ENCODE measurements at places on chromosomes 2 and 18.

DNA sequence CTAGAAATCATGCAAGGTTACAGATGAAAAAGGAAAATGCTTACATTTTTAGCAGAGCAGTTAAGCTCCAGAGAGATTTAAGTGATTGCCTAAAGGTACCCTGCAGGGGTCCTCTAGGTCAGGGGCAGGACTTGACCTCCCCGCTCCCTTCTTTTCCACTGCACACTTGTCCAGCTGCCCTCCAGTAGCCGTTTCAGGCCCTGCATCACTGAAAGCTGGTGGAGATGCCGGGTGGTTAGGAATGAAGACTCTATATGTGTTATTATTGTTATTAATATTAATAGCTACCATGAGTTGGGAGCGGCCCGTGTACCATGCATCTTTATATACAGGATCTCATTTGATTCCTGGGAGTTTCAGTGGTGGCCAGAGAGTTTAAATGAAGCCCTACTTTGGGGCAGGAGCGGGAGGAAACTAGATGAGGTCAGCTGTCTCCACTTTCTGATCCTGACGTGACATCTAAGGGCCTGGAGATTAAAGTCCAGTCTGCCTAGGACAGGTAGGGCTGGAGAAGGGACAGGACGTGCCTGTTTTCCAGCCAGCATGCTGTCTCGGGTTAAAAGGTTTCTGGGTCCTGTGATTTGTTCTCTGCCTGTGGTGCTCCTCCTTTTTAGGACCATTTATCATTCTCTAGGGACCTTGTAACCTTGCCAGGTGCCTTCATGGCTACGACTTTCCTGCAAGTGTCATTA, 2.1 kb downstream of the TMEM37 start:
- no peak for DNase-seq

GRCh38 chr2:59732871-59733566, 820.4 kb downstream of the BCL11A start:
- DNase-seq = no peak

DNA sequence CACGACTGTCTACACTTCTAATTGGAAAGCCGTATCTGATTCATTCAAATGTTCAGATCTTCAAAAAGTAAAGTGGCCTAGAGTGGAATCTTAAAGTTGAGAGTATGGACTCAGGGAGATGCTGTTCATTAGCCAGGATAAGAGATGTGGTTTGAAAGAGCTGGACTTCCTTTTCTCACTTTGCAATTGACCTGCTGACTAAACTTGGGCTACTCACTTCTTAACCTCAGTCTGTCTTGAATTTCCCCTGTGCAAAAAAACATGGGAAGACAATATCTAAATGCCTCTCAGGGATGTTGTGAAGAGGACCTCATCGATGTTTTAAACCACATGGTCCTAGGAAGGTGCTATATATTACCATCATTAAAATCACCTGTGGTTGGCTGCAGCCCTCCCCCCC, 64.1 kb downstream of the BCL2 start:
- DNase-seq = no peak

GRCh38 chr18:24246143-24246542, 107.3 kb downstream of the CABYR start:
- DNase-seq = no peak

DNA sequence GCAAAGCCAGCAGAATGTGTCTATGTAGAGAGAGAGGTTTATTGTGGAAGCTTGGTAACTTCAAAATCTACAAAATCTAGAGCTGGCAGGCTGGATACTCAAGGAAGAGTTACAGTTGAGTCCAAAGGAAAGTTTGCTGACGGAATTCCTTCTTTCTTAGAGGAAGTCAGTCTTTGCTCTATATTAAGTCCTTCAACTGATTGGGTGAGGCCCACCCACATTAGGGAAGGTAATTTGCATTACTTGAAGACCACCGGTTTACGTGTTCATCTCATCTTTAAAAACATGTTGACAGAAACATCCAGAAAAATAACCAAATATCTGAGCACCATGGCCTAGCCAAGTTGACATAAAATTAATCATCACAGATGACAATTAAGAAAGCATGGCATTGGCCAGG, 101.5 kb downstream of the TEX51 start:
- DNase-seq = no peak

DNA sequence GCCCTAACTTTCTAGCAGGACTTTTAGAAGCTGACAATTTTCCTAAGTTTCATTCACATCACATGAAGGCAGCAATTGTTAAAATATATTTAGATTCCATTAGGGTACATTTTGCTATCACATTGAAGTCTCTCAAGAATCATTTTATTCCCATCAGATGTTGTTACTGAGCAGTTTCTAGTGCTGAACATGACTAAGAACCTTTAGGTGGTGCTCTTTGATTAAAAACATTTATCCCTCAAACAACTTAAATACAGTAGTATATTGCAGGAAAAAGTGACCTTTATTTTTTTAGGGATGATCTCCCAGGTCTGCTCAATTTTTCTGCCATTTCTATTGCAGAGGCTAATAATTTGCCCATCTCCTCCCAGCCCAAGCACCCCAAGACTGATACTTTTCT, 22.9 kb upstream of the NARS1 start:
- no peak for DNase-seq

GRCh38 chr18:74921057-74921820, 287.7 kb downstream of the PTGR3 start:
- no peak for DNase-seq

GRCh38 chr2:218679119-218679518, 7.2 kb downstream of the STK36 start:
- no peak for DNase-seq

DNA sequence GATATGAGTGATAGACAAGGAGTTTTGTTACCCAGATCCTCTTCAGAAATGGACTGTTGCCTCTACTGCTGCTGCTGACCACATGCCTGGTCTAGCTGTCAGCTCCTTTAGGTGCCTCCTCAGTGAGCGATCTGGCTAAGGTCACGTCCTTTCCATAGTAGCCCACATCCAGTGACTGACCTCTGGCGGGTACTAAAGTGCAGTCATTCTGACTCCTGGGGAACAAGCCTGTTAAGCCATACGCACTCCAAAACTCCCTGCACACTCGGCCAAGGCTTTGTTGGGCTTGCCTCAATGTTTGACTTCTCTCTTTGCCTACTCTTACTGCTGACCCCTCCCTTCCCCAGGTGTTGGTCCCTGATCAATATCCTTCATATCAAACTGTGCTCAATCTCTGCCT, 685.2 kb downstream of the IRS1 start:
- no peak for DNase-seq

DNA sequence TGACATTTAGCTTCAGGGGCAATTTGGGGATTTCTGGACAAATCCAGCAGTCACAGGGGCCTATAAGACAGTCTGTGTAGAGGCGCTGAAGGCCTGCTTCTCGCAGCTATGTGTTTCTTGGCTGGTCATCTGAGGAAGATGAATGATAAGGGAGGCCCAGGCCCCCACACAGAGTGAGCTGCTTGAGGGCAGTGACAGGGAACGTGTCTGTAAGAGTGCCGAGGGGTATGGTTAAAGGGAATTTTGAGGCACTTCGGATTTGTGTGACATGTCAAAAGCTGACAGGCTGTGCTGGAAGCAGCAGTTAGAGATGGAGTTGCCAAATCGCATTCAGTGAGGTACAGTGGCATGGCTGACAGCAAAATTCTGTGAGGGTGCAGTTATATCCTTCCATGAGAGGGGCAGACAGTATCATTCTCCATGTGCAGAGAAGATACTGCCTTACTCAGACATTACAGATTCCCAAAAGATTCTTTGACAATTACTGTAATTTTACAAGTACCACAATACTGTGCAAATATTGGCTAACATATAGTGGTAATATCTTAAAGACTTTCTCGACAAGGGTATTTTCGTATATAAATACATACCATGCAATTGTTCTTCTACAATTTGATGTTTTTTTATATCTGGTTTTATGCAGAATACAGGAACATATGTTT, 74.0 kb downstream of the CERS6 start:
- no peak for DNase-seq

- no peak for DNase-seq
Measured at GRCh38 chr2:96789245-96789617, 26.8 kb upstream of the CNNM3 start.

DNA sequence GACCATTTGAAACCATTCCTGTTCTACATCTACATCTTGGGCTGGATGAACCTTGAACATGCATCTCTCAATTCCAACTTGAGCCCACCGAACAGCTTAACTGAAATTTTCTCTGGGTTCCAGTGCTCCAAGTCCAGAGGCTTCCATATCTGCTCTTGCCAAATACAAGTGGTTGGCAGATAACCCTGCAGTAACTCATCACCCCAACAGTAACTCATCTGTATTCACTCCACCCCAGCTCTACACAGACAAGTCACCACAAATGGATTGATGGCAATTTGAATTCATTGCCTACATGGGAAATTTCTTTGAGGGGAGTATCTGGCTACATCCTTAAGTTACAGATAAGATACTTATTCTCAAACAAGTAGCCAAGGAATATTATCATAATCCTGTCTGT, 502.4 kb upstream of the TNP1 start:
- no peak for DNase-seq

GRCh38 chr2:208415255-208415654, 8.7 kb downstream of the PTH2R start:
- no peak for DNase-seq

GRCh38 chr2:236576087-236576486, 6.5 kb downstream of the ACKR3 start:
- DNase-seq = no peak

- DNase-seq = no peak
Measured at GRCh38 chr2:27863146-27863545, 27.0 kb downstream of the RBKS start.

- DNase-seq = no peak
Measured at GRCh38 chr2:128298846-128299507, 19.7 kb downstream of the HS6ST1 start.

DNA sequence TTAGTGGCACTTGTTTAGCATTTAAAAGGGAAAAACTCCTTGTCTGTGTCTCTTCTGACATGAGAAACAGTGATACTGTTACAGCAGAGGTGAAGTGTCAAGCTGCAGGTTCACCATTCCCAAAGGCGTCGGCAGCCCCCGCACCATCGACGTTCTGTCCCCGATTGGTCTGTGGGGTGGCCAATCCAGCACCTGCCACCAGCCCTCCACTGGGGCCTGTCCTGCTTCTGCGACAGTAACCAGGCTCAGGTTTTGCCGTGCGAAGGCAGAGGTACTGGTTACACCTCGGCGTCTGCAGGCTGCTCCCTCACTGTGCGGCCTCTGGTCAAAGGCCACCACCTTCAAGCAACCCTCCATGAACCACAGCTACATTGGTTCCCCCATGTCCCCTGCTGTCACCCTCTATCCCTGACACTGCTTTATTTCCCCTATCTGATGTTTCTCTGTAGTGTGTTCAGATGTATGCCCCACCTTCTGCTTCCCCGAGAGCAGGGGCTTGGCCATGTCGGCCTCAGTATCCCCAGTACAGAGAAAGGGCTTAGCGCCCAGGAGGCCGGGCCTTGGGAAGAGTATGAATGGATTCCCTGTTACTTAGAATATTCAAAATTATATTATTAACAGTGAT, 8.6 kb upstream of the ESPNL start:
- no peak for DNase-seq

- no peak for DNase-seq
Measured at GRCh38 chr2:240435948-240436682, 652 bp downstream of the GPC1 start.

GRCh38 chr2:180443888-180444287, 436.8 kb upstream of the CWC22 start:
- DNase-seq = no peak

DNA sequence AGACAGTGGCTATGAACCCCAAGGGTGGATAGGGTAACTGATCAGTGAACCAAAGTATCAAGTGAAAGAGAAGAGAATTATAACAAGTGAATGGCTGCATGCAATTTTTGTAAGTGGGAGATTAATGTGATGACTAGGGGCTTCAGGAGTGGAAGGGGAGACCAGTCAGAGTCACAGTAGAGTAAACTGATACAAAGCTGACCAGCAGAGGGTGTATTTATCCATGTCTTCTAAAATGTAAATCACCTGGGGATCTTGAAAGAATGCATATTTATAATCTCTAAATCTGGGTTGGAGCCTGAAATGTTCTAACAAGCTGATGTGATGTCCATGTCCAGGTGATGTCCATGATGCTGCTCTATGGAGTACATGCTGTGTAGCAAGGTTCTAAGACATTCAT, 1351.3 kb upstream of the CHAC2 start:
- no peak for DNase-seq

GRCh38 chr2:174716785-174717184, 47.5 kb downstream of the CHRNA1 start:
- DNase-seq = no peak

GRCh38 chr2:160381425-160381951, 112.1 kb downstream of the RBMS1 start:
- DNase-seq = no peak

DNA sequence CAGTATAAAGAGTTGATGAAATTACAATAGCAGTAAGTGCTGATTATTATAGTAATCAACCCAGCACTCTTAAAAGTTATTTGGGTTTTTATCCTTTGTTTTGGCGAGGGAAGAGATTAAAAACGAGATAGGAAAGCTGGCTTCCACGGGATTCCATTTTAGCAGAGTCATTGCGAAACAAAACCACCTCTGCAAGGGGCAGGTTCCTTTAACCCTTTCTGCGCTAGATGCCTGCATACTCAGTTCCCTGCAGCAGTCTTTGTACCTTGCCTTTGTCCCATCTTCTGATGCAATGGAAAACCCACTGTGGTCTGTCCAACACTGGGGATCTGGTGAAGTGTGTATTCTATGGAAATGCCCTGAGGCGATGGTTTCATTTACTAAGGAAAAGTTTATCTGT, 2.7 kb downstream of the YPEL5 start:
- no peak for DNase-seq

- DNase-seq = no peak
Measured at GRCh38 chr2:75361486-75361885, 162.2 kb upstream of the TACR1 start.

- no peak for DNase-seq
Measured at GRCh38 chr18:50573679-50574078, 13.8 kb downstream of the MAPK4 start.

- no peak for DNase-seq
Measured at GRCh38 chr2:67899187-67899586, 163.6 kb downstream of the C1D start.

- no peak for DNase-seq
Measured at GRCh38 chr2:174282441-174282840, 34.1 kb upstream of the OLA1 start.

GRCh38 chr2:205002390-205002789, 457.1 kb downstream of the PARD3B start:
- DNase-seq = no peak
